ENCODE measurements at places on chromosomes 6 and 20.

DNA sequence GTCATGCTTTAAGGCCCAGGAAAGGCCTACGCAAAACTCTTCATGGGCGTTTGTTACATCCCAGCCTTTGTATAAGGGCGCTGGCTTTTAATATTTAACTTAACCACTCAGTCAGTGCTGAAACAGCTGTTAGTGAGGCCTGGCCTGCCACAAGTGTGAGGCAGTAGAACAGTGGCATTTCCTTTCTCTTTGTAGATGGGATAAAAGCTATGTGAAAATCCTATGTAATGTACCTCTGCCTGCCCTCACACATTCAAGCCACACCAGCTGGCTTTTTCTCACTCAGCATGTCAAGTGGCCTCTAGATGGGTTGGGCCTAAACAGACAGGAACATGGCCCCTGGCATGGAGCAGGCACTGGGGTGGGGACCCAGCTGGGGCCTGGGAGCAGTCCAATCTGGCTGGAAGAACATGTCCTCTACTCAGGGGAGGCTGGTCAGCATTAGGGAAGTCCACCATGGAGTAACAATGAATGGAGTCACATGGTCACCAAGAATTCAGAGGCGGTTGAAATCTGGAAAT lies 20.7 kb downstream of the CGA start:
- no peak for DNase-seq

- DNase-seq = no peak
Measured at GRCh38 chr6:74250161-74250818, 554.3 kb downstream of the CD109 start.

- no peak for DNase-seq
Measured at GRCh38 chr6:25057111-25057905, 121.5 kb upstream of the RIPOR2 start.

DNA sequence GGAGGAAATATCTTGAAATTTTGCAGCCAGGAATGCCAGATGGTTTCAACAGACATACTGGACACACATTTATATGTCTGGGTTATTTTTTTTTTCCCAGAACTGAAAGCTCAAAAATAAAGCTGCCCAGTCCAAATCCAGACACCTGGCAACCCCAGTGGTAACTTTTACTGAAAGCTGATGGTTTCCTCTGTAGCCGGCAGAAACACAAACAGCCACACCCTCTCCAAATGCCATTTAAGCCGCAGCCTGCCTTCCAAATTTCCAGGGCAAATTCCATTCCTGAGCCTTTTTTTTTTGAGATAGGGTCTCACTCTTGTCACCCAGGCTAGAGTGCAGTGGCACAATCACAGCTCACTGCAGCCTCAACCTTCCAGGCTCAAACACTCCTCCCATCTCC lies 6.5 kb upstream of the PREX1 start:
- DNase-seq = no peak

DNA sequence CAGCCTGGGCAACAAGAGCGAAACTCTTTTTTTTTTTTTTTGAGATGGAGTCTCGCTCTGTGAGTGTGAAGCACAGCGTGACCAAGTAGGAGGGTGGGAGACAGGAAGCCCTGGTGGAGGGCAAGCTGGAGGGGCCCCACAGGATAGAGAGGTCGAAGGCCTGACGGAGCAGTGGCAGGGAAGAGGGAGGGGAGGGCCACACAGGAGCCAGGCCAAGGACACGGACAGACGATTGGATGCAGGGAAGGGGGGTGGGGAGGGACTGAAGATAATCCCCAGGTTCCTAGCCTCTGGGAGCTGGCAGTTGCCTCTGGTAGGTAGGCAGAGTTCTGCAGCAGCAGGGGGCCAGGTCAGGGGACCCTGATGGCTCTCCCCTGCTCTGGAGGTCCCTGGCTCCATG lies 10.8 kb upstream of the GUCA1A start:
- no peak for DNase-seq

DNA sequence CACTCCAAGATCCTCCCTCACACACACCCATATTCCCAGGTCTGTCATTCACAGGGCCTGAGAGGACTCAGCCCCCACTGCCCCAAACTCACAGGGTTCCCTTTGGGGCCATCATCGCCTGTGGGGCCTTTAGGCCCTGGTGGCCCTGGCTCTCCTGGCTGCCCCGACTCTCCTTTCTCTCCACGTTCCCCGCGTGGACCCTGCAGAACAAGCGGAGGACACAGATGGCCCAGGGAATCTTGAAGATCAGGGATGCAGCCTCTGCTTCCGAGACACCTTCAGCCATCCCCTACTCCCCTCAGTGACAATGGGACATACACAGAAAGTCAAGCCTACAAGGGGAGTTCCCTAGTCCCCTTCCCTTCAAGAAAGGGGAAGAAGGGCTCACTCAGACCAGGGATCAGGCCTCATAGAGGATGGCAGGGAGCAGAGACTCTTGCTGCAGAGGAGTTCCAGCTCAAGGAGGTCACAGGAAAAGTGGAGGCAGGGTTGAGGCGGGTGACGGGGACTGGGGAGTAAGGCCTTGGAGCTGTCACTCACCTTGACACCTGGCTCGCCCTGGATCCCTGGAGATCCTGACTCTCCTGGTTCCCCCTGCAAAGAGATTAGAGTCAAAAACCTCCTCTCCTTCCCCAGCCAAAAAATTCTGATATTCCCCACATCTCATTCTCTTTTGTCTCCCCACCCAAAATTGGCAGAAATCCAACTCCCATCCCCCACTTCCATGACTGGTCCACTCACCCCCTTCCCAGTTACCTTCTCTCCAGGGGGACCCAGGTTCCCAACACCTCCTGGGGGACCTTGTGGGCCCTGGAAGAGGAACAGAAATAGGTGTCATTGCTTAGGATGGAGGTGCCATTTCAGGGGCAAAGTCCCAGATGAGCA lies 22.7 kb downstream of the COL11A2 start:
- DNase-seq = no peak

GRCh38 chr6:138272533-138273315 lies 54.4 kb upstream of the PBOV1 start:
- no peak for DNase-seq

DNA sequence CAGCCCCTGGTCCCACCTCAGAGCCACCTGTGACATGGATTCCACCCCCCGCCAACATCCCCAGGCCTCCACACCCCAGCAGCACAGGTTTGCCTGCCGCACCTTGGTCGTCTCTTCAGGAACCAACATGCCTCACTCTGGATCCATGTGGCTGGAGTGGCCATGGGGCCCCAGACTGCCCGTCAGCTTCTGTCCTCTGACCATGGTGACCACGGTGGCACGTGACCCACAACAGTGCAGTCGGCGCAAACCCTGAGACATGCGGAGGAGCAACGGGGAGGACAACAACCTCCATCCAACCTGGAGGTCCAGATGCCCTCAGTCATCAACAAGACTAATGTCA lies 85.6 kb downstream of the ANKRD60 start:
- DNase-seq = no peak

DNA sequence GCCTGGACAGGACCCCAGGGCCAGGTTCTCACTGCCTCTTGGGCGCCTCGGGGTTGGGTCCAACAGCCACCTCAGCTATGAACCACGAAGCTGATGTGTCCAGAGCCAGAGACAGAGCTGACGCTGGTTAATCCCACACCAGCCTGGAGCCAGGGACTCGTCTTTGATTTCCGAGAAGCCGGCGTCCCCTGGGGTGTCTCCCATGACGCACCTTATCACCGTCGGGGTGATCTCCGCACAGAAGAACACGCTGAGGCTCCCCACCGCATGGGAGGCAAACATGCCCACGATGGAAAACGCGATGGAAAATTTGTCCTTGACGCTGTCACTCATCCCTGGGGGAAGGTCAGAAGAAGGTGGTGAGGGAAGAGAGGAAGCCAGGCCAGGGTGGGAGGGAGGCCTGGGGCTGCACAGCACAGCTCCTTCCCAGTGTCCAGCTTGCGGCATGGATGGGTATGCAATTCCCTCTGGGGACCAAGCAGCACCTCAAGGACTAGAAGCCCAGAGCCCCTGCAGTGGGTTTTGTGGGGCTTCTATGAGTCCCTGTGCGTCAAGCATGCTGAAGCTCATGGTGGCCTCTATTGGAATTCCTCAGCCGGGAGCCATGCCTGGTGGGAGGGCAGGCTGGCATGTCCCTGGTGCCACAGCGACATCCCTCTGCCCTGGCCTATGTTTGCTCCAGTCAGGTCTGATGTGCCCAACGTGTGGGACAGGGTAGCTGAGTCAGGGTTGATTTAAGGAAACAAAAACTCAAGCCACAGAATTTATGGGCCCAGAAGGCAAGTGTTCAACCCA lies 25.1 kb downstream of the PSMG4 start:
- no peak for DNase-seq

DNA sequence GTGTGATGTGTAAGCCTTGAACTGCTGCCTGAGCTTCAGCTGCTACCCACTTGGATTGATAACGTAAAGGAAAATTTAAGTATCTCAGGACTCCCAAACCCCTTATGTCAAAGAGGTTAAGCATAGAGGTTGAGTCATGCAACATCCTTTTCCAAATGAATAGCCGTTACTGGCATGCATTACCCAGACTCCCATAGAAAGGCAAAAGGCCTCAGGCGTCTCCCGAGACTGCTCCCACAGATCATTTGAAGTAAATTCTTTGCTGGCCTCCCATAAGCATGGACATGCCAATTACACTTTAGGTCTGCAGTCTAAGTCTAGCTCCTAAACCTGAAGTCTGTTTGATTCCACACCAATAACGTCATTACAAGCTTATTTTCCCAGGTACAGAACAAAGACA lies 14.7 kb downstream of the IPCEF1 start:
- DNase-seq = no peak
